Right ventricle myocardium superior (tissue), 1 donor: ENCODE measurements at places on chromosomes 5 and 9.

DNA sequence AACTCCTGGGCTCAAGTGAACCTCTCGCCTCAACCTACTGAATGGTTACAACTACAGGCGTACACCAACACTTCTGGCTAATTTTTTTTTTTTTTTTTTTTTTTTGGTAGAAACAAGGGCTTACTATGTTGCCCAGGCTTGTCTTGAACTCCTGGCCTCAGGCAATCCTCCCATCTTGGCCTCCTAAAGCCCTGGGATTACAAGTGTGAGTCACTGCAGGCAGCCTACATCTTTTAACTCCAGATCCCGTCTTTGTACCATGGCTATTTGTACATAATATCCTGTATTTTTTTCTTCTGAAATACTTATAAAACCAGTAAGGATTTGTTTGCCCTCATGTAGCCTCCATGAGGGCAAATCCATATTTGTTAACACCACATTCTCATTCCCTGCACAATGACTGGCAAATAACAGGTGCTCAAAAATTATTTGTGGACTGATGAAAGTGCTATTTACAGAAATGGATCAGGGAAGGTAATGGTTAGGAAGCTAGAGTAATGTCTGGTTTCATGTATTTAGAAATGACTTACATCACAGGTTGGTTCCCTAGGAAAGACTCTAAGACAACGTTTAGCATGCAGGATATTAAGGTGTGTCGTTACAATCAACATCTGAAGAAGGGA lies 51.9 kb upstream of the POU5F2 start:
- no peak for DNase-seq

DNA sequence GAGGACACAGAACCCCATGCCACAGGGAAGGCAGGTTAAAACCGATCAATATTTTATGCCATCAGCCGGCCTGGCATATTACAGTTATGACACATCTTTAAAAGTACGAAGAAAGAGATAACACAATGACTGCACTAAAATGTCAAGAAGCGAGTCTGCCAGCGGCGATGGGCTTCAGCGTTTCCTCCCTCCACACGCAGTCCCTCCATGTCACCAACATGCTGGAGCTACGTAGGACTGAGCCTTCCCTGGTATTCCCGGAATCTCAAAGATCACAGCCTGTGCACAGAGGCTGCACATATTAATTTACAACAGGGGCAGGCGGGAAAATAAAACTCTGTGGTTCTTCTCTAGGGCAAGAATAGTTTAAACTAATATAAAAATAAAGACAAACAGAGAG lies 257.7 kb downstream of the IRX1 start:
- no peak for DNase-seq

- DNase-seq, result no peak
These were observed 485.5 kb upstream of the SEMA6A start for GRCh38 chr5:117060099-117060498.

DNA sequence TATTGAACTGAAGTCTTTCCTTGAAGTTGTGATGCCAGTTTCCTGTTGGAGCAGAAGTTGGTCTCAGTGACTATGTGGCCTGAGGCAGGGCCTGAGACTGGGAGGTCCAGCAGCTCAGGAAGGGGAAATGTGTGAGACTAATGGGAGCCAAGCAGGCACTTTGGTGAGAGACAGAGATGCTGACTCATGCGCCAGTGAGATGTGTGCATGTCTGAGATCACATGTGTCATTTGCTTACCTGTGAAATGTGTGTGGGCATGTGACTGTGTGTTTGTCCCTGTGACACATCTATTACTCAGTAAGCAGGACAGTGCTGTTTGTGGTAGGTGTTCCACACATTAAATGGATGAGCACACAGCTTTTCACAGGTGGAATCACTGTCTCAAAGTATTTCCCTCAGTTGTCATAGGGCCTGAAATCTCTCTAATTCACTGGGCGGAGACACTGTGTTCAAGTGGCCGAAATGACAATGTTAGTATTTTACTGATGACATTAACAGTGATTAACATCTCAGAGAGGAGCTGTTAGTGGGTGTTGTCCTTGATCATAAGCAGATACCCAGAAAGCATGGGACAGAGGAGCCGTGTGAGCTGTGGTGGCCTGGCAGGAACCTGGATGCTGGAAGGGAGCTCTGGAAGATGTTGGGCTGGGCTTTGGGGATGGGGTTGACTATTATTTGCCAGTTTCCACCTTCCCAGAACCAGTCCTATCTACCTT lies 7.4 kb downstream of the NPR2 start:
- no peak for DNase-seq

- DNase-seq, result peak; percentile 83
These were observed 159.2 kb upstream of the RAI14 start for GRCh38 chr5:34496701-34497469.

DNA sequence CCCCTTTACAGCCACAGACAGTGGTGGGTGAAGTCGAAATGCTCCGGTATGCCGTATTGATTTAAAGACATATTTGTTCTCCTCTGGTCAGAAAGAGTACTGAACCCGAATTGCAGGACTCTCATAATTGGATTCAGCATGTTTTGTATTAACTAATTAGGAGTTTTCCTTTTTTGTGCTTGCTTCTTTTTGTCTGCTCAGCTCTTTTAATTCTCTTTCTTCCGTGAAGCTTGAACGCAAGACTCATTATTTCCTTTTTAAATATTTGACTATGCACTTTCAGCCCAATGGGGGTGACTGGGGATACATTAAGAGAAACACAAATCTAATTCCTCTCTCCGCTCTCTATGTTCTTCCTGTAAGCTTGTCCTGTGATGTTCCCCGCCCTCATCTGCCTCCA lies 246.6 kb upstream of the IRX2 start:
- no peak for DNase-seq

DNA sequence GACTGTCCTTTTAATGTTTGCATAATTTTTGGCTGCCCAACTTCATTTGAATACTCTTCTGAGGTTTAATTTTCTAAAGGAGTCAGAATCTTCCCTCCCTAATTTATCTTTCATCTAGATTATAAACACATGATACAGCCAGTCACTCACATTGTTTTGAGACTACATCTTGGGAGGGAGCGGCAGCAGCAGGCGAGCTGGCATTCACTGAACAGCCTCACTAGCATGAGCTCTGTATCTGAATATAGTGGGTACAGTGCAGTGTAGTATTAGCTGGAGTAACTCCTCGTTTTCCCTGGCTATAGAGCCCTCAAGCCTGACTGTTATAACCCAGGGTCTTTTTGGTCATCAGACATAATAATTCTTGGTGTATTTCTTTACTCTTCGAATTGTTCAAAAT lies 969.2 kb upstream of the COX7C start:
- peak; percentile 9 for DNase-seq

GRCh38 chr9:129550199-129550839 lies 70.6 kb downstream of the C9orf50 start:
- peak; percentile 92 for DNase-seq

DNA sequence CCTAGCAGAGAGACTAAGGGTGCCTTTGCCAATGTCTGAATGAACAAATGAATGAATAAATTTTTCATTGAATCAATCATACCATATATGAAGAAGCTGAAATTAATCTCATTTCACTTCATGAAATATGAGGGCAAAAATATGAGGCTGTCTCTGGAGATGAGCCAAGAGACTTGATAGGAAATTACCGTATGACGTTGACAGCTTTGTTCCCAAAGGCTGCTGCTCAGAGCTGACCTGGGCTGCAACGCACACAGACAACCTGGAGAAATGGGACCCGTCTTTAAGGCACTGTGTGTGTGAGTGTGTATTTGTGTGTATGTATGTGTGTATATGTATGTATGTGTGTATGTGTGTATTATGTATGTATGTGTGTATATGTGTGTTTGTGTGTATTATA lies 226.1 kb downstream of the IRX2 start:
- DNase-seq, result no peak

- DNase-seq, result no peak
These were observed 2.6 kb upstream of the DAB2IP start for GRCh38 chr9:121648799-121649198.

GRCh38 chr9:124381170-124381945 lies 33.9 kb downstream of the PSMB7 start:
- DNase-seq, result no peak

DNA sequence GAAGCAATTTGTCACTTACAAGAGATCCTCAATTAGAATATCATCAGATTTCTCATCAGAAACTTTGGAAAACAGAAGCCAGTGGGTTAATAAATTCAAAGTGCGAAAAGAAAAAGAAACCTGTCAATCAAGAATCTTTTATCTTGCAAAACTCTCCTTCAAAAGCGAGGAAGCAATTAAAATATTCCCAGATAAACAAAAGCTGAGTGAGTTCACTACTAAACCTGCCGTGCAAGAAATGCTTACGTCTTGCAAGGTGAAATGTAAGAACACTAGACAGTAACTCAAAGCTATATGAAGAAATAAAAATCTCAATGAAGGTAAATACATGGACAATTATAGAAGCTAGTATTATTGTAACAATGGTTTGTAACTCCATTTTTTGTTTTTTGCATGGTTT lies 62.8 kb upstream of the IL33 start:
- DNase-seq, result no peak

- no peak for DNase-seq
These were observed 24.4 kb upstream of the ELL2 start for GRCh38 chr5:95986001-95986400.

GRCh38 chr5:89105171-89105695 lies 222.2 kb upstream of the MEF2C start:
- DNase-seq, result no peak

DNA sequence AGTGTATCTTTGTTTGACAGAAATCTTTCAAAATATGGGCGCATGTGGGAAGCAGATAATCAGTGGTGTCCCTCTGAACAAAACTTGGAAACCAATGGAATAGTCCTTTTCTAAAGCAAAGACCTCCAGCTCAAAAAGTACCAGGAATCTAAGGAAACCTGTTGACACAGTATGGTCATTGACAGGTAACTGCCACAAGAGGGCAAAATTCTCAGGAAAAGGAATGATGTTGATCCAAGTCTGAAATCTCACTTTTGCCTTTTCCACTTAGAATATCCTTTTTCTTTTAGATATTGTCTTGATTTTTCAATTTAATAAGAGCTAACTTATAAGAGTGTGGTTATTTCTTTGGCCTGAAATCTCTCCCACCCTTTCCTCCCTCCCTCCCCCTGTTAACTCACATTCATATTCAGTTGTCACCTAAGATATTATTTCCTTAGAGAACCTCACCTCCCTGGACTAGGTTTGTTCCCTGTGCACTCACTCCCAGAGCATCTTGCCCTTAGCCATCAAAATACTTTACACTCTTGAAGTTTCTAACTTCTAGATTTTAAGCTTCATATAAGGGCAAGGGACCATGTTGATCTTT lies 59.0 kb upstream of the BARX1 start:
- no peak for DNase-seq

DNA sequence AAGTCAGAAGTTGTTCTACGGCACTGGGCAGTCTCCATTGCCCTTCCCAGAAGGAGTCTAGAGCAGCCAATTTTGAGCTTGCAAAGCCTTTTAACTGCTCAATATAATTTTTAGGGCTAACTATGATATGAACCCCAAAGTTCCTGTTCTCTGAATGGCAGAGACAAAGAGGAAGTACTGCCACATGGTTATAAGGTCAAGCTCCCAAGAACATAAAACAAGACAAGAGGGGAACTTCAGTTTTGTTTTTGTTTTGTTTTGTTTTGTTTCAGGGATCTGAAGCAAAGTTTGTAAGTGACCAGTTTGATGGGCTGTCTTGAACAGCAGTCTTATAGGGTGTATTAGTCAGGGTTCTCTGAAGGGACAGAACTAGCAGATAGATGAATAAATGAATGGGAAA lies 11.9 kb upstream of the SMC2 start:
- DNase-seq, result no peak

- peak; percentile 71 for DNase-seq
These were observed 17.7 kb upstream of the RNF180 start for GRCh38 chr5:64147849-64148441.

- no peak for DNase-seq
These were observed 50.4 kb upstream of the RGMB start for GRCh38 chr5:98723061-98723460.

- DNase-seq, result no peak
These were observed 63.7 kb downstream of the HABP4 start for GRCh38 chr9:96513622-96514021.

DNA sequence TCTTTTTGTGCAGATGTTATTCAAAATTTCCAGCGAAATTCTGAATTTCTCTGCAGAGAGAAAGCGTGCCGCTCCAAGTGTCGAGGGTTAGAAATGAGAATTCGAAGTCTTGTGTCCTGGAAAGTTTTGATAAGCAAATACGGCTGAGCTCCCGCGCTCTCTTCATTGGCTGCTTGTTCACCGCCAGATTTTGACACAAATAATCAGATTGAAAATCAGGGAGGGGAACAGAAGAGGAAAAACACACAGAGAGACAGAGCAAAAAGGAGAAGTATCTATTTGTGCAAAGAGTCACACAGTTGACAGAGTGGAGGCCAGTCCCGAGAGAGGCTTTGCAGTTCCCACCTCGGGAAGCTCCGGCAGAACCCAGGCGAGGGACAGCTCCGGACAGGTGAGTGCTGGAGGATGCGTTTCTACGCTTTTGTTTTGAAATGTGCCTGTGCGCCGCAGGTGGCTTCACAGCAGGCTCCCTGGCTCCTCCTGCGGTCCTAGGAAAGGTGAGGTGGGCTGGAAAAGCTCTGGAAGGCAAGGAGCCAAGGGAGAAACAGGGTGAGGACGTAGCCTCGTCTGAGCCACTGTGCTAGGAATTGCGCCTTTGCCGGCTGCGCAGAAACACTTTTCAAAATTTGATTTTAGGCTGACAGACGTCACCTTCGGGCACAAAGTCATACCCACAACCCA lies at the start of gene GFI1B:
Gene GFI1B (plus strand): TSS at position 244 of the 681 bp plus-strand sequence. CDS start 7,985 bp downstream, outside the sequence.
- DNase-seq, result no peak

- DNase-seq, result no peak
These were observed 10.1 kb upstream of the GRIA1 start for GRCh38 chr5:153480401-153480800.

DNA sequence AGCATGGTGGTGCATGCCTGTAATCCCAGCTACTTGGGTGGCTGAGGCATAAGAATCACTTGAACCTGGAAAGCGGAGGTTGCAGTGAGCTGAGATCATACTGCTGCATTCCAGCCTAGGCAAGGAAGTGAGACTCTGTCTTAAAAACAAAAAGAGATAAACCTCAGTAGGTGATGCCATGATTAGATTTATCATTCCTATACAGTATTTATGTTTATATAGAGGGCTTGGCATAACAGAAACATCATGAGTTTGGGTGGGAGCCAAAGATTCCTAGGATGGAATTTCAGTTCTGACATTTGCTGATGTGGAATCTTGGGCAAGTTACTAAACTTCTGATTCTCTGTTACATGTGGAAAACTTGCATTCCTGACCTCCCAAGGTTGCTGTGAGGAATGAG lies 22.3 kb downstream of the RFK start:
- no peak for DNase-seq

GRCh38 chr5:170785416-170785815 lies 1.9 kb downstream of the GABRP start:
- DNase-seq, result no peak

GRCh38 chr9:91202736-91203283 lies 158.9 kb downstream of the AUH start:
- no peak for DNase-seq

- DNase-seq, result peak; percentile 70
These were observed 54.8 kb downstream of the CAMK4 start for GRCh38 chr5:111278858-111279504.
